DMS153 (cell line): ENCODE measurements at places on chromosomes 7 and 10.

DNA sequence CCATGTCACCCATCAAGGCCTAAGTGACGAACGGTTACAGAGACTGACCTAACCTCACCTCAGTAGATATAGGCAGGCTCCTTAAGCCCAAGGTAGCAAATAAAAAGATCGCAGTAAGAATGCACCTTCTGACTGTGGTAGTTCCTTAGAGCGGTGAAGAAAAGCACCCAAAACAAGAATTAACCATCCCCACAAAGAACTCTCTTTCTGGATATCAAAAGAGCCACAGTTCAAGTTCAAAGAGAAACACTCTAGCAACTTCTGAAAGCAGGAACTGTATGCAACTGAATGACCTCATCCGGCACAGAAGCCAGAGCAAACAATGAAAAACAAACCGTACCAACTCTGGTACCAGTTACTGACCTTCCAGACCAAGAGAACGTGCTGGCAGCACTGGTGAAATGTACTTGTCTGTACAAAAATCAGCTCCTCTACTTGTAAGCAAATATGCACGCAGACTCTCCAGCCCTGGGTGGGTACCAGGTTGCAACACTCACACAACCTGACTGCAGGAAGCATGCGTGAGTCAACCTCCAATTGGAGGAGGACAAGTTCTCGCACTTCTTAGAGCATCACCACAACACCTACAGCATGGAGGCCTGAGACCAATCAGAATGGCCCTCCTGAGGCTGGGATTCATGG is 202.7 kb downstream of the FAM107B start:
- DNase-seq, result no peak

DNA sequence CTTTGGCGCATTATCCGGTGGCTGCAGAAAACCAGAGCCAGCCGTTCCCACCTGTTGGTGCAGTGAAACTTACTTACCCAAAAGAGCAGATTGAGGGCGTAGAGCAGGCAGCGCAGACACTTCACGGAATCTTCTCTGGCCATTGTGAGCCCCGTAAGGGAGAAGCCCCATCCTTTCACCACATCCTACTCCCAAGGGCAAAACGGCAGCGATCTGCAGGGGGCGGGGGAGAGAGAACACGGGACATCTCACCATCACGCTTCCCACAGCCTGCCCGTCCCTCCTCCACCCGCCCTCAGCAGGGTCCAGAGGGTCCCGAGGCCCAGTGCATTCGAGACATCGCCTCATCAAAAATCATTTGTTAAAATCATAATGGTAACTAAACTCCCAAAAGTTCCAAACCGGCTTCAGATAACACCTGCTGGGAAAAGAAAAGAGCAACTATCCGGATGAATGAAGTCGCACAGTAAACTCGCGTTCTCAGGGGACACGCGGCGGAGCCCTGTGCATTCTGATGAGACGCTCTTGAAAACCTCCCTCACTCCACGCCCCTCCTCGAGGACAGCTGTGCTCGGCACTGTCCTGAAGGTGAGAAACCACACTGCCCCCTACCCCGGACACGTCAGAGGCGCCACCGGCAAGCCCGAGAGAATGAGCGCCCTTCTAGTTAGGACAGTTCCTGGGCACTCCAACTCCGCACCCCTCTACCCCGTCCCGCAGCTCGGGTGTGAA is 1.2 kb downstream of the TSPAN12 start:
- DNase-seq, result peak; percentile 16

DNA sequence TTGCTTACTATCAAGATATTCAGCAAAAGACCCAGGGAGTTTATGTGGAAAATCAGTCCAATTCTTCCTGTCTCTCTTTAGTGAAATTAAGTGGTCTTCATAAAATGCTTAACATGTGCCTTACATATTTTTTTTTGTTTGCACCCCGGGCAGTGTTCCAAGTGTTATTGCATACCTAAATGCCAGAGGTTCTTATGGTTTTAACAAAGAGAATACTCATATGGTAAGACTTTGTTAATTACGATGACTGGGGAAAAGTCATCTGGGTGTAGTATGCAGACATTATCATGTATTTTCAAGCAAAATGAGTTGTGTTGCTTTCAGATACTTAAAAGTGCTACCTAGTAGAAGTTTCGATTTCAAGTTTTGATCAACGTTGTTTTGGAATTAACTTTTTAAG is 82.6 kb downstream of the PRKG1 start:
- DNase-seq, result no peak

DNA sequence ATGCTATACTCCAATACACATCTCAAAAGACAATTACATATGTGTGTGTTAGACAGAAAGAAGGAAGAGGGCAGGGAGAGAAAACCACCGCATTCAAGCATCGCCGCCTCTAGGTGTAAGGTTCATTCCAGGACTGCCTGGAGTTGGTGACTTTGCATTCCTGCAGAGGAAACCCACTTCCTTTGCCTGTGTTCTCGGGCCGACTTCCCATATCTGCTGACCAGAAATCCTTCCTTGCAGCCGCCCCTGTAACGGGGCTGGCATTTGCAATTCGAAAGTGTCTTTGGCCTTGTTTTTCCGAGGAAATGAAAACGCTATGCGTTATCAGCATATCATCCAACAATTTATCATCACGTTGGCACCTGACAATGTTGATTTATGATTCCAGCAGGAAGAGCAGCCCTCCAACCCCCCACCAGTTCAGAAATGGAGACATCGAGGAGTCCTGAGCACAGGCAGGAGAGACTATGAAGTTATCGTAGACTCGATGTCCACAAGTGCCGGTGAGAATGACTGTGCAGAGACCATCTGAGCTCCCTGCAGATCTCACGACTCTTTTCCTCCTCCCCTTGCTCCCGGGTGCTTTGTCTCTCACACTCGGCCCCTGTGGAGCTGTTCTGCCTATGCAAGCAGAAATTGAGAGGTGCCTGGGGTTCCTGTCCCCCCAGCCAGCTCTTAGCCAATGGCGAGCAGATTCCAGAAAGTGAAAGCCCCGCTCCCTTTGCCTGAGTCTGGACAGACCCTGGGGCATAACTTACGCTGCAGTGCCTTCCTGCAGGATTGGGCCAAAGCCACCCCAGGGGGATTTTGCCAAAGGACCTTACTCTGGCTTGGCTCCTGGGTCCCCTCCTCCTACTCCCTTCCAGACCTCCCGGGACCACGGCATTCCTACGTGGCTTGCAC is 68.9 kb upstream of the FOXK1 start:
- no peak for DNase-seq
